ENCODE measurements at places on chromosomes 1 and 21.
A peak's percentile ranks its signal among the peaks of the same experiment; 100 is the strongest.

GRCh38 chr1:18079941-18080735, 27.5 kb upstream of the IGSF21 start:
- no peak for DNase-seq

DNA sequence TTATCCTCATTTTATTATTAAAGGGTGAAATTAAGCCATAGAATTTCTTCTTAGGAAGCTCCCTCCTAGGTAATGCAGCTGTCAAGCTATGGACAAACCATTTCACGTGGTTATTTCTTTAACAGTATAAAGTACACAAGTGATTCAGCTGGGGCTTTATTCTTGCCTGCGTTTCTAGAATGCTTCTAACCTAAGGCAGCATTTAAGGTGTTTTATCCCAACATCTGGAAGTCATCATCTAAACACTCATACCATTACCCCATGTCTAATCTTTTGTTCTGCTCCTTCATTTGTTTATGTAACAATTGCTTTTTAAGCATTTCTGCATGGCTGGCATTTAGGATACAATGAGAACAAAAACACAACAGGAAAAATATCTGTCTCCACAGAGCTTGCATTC, 829.2 kb upstream of the ADAMTS5 start:
- peak; percentile 52 for DNase-seq

- DNase-seq = no peak
Observed at GRCh38 chr1:46558141-46558963, 6.9 kb upstream of the KNCN start.

DNA sequence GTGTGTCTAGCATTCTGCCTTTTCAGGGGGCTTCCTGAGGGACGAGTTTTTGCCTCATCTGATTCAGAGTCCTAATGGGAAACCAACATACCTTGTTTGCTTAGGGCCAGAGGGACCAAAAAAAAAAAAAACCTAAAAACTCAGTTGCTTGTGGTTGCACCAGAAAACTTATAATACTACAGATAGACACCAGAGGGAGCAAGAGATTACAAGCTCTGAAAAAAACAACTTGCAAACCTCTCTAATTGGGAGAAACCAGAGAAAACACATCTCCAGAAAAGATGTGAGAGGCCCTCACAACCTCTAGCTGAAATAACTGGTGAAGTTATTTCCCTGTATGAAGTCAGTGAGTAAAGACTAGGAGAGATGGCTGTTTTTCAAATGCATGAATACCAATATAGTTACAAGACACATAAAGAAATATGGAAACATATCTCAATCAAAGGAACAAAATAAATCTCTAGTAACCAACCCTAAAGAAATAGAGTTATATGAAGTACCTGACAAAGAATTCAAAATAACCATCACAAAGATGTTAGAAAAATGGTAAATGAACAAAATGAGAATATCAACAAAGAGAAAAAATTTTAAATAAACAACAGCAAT, 233.7 kb upstream of the NFIA start:
- DNase-seq = no peak

DNA sequence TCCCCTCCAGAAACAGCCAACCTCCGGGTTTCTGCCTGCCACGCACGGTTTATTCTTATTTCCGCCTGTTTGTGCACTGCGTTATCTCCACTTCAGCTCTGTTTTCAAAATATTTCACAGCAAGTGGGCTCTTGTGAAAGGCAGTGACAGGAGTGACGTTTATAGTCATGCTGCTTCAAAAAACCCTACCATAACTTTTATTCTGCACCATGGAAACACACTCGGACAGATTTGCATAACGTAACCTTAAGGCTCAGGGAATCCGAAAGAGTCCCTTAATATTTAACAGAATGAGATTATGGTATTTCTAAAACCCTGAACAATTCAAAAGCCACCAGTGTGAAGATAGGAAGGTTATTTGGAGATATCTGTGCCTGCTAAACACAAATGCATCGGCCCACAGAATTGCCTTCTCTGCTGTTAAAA, 782 bp upstream of the SDE2 start:
- no peak for DNase-seq

DNA sequence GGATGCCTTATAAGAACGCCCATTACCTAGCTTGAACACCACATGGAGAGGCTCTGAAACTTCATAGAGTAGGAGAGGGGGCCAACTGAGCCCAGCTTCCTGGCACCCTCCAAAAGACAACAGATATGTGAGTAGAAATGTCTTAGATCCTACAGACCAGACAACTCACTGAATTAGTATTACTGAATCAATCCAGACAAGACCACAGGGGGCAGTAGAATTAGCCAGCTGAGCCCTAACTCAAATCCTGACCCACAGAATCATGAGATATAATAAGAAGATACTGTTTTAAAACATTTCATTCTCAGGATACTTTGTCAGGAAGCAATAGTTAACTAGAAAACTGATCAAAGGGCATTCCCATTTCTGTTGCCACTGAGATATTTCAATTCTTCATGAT, 45.8 kb upstream of the C1orf21 start:
- DNase-seq = no peak

GRCh38 chr1:115838431-115839028, 2.4 kb downstream of the NHLH2 start:
- no peak for DNase-seq

- DNase-seq = peak; percentile 45
Observed at GRCh38 chr1:84366786-84367185, 31.5 kb upstream of the DNASE2B start.

DNA sequence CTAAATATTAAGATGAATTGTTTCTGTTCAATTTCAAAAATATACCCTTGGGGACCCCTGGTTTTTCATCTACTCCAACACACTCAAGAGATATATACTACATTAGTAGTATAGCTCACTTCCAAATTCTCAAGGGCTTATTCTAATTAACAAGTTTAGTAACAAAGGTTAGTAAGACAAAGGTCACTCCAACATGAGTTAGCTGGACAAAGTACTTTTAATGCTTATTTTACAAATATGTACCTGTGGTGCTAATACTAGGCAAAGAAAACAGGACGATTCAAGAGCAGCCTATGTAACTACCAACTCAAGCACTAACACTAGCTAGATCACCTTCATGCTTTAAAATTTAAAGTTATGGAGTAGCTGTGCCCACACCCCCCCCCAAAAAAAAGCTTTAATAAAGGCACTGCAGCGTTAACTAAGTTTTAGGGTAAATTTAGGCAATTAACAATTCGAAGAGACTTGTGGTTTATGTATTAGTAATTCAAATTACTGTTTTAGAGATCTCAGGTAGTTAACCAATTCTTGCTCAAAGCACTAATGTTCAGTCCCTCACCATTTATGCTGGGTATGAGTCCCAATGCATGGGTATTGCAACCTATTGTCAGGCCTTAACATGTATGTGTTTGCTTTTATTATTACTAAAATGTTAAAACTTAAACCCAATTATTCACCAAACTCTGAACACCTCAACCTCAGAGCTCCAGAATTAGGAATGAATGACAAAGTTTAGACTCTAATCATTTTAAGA, 14.1 kb downstream of the HNRNPU start:
- no peak for DNase-seq

GRCh38 chr1:45516036-45516435, 5.6 kb downstream of the PRDX1 start:
- DNase-seq = no peak

DNA sequence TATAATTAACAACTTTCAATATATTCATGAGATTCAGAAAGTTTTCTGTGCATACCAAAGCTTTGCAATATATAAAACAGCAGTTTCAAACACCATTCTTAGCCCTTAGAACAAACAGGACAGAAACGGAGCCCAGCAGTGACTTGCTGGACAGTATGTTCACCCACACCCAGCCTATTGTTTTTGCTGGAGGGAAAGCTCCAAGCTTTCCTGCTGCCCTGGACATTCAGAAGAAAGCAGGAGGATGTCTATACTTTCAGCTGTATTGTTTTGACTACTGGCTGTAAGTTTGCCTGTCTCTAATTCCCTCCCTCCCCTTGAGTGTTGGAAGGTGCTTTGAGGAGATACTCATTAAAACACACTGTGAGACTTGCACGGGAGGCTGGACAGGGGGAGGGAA, 9.6 kb downstream of the DENND2C start:
- DNase-seq = no peak

- DNase-seq = peak; percentile 1
Observed at GRCh38 chr1:164466429-164466828, 92.6 kb upstream of the PBX1 start.

- DNase-seq = no peak
Observed at GRCh38 chr1:67463298-67463955, 33.2 kb upstream of the SERBP1 start.

- peak; percentile 99 for DNase-seq
Observed at GRCh38 chr1:89890085-89890752, 69.4 kb downstream of the LRRC8D start.

- DNase-seq = no peak
Observed at GRCh38 chr1:188425687-188426086, 1596.9 kb downstream of the PLA2G4A start.

- peak; percentile 42 for DNase-seq
Observed at GRCh38 chr1:247118946-247119446, 14.8 kb upstream of the ZNF669 start.

DNA sequence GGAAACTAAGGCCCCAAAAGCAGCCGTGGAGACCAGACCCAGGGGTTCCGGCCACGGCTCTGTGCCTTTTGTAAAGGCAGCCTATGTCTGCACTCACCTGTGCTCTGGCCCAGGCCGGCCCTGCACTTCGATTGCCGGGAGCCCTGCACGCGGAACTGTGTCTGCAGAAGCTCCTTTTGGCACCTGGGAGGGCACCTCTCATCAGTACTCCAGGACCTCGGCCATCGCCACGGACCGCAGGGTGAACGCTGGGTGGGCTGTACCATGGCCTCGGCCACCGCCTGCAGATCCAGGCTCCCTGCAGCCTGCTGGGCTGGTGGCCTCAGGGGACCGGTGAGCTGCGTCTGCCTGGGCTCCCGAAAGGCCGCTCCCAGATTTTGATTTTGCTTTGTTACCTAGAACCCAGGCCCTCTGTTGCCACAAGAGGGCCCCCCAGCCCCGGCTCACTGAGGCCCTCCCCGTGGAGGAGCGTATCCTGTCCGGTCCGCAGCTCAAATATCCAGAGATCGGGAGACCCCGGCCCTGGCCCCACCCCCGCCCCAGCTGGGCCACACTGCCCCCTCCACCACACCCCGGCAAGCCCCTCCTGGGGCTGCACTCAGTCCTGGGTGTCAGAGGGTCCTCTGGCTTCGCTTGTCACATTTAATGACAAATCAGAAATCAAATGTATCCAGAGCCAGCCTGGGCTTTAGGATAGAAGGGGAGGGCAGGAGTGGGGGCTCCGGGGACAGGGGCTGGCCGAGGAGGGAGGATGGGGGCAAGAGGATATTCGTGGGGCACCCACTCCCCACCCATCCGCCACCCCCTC, 60.2 kb upstream of the PDE9A start:
- peak; percentile 34 for DNase-seq

DNA sequence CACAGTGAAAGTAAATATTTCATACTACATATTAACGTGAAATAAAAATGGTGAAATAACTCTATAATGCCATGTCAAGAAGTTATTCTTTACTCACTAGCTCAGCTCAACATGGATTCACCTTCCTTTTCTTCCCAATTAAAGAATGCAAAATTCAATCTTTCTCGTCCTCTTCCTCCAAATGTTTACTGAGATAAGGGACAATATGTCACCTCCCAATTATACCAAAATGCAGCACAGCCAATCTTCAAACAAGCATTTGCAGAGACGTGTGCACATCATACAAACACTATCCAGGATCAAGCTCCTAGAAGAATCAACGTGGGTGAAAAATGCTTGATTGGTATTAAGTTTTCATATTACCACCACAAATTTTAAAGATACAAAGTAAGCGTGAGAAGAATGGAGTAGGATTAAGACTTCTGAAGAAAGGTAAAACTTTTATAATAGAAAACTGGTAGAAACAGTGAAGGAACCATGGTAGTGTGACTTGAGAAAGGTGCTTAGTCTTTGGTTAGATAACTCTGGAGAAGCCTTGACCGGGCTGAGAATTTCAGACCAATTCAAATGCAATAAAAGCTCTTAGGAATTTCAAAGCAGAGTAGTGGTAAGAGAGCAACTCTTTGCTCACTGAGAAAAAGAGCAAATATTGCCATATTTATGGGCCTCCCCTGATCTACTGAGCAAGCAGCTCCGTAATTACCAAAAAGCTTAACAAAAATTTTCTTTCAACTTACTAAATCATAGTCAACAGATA, 7.2 kb downstream of the PTP4A2 start:
- no peak for DNase-seq

DNA sequence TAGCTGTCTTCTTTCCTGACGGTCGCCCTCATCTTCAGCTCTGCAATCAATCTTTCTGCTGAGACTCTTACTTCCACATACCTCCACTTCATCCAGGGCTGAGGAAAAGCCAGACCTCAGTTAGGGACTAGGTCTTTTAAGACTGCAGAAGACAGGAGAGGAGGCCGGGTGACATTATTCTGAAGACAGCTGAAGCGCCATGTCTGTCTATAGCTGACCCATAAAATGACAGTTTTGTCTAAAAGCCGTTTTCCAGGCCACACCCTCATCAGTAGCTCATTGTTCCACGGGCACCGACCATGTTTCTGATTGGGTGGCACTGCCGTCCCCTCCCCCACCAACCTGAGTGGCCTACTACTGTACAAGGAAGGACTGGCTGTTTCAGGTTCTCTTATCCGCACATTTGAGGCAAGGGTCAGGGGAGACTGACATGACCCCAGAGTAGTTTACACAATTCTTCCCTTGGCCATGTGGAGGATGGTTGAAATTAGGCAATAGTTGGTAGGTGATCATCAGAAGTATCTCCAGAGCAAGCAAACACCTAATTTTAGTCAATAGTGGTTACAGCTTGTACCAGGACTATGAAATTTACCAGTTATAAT, at the start of gene ADCY10:
ADCY10 (minus strand) TSS at position 240 of the 602 bp plus-strand sequence. CDS start 8,994 bp downstream, outside the sequence.
- no peak for DNase-seq

- DNase-seq = no peak
Observed at GRCh38 chr1:25163986-25164385, 68.3 kb downstream of the SYF2 start.

- no peak for DNase-seq
Observed at GRCh38 chr1:22176258-22176657, 33.4 kb upstream of the WNT4 start.

DNA sequence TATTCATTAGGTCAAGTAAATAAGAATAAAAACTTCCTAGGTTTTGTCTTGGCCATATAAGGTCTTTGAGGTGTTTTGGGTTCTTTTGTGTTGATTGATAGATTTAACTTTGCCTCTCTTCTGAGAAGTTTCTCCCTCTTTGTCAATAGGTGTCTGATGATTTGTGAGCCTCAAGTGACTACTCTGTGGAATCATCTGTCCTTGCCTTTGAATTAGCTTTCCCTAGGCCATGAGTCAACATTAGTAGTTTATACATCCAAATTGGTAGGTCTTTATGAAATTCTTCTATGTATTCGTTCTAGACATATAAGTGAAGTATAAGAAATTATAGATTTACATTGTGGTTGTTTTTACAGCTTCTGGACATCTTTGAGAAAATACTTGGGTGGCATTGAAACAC, 864.4 kb downstream of the USP25 start:
- DNase-seq = no peak
